ENCODE measurements at places on chromosomes 12 and 14.

DNA sequence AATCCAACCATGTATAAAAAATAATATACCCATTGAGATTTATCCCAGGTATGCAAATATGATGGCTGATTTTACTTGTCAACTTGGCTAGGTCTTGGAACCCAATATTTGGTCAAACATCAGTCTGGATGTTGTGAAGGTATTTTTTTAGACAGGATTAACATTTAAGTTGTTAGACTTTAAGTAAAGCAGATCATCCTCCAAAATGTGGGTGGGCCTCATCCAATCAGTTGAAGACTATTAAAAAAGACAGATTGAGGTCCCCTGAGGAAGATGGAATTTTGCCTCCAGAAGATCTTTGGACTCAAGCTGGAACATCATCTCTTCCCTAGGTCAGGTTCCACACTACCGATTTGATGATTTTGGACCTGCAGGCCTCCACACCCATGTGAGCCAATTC is 271.2 kb downstream of the TMEM121 start:
- DNase-seq = no peak

DNA sequence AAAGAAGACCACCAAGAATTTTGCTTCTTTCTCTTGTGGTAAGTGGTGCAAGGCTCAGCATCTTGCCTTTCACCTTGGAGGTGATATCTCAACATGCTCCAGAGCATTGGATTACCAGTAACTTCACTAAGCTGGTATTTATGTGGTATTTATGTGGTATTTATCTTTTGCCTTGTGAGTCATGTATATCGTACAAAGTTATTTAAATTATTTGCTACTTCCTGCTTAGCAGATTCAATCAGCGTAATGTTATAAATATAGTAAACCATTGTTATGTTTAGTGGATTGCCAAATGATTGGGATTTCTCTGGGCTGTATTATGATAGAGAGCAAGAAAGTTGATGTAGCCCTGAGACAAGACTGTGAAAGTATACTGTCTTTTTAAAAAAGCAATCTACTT is 366.4 kb downstream of the IPO8 start:
- no peak for DNase-seq

DNA sequence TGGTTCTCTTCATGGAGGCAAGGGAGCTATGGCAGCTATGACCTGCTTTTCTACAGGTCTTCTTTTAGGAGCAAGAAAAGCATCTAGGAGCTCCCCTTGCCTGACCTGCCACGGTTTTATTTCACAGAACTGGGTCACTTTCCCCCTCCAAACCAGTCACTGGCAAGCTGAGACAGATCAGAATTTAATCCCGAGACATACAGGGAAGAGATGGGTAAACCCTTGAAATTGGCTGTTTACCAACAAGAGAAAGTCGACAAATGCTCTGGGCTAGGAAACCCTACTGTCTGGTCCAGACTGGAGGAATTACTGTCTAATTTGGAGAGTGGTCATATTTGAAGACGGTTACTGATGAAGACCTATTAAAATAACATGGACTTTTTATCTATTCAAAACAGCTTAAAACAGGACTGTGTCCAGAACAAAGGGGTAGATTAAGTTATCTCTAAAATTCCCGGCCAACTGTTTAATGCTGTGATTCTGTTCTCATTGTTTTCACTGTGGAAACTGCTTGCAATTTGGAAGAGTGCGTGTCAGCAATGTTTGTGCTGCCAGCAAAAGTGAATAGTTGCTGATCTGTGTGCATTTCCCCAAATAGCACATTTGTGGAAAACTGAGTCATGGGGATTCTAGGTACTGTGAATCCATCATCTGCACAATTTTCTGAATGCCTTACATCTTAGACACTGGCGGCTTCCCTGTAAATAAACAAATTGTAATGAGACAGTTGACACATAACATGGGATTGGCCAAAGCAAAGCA is 73.4 kb upstream of the EEA1 start:
- no peak for DNase-seq

DNA sequence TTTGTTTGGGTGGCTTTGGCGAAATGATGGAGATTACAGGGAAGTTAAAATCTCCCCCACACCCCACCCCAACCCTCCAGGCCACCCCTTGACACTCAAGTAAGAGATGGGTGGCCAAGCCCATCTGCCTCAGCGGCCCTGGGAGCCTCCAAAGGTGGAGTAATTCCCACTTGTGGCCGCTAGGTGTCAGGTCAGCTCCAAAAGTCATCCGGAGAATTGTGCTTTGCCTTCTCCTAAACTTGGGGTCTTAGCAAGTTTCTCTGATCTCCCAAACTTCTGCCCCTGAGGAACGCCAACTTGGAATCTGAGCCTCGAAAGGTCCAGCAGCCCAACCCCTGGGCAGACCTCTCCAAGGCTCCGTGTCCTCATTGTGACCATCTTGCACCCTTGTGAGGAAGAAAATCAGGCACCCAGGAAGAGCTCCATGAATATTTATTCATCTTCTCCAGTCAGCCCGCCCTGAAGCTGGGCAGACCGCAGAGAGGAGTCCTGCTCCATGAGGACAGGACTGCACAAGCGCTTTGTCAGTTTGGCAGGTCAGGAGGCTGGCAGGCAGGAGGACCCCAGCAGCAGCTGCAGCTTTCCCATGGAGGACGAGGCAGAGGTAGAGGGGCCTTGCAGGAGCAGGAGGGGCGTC is 46.7 kb downstream of the LRRC74A start:
- peak; percentile 48 for DNase-seq

DNA sequence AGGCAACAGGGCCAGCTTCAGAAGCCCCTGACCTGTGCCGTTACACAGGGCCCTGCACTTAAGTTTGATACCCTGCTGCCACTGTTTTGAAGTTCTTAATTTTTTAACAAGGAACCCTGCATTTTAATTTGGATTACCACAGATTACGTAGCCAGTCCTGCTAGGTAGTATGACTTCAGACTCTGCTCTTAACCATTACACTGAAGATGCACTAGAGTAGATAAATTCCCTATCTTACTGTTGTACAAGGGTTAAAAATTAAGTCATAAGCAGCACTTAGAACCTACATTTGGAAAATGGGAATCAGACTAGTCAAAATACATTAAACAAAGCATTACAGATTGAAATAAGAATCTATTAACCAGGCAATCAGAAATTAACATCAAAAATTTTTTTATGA is 2.3 kb downstream of the GNPNAT1 start:
- DNase-seq = no peak

DNA sequence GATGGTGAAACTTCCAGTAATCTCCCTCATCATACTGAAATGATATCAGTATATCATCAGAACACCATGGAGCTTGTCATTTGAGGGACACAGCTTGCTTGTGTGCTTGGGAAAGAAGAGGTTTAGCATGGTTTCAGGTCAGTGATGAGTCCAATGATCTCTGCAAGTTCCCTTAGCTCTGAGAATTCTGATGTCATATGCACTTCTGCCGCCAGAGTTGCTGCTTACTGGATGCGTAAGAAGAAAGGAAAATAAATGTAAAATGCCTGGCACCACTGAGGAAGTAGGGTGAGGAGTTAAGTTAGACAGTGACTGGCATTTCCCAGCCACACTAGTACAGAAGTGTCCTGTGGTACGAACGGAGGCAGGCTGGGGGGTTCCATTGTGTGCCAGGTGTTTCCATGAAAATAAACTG is 22.6 kb downstream of the PRKCH start:
- peak; percentile 95 for DNase-seq

DNA sequence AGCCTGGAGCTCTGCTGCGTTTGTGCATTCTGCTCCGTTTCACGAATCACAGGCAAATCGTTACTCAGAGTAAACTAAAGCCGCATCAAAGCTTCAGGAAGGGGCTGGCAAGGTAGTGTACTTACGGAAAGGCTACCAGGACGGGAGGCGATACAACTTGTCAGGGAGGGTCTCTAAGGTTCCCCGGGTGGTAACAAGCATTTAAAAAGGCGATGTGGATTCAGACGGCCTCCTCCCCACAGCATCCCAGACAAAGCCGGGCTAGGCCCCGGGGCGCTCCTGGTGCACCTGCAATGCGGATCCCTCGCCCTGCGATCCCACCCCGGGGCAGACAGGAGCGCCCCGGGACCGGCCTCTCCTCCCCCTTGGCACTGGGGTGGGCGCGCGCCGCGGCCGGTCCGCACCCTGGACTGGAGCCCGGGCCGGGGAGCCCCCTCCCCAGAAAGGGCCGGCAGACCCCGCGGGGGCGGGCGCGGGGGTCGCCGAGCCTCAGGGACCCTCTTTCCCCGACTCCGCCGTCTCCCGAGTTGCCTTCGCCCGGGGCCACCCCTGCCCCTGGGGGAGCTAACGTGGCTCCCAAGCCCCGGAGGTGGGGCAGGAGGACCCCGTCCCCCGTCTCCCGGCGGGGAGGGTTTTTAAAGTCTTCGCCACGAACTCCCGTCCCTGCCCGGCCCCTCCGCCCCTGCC is 718 bp downstream of the CCDC92 start:
- peak; percentile 7 for DNase-seq

DNA sequence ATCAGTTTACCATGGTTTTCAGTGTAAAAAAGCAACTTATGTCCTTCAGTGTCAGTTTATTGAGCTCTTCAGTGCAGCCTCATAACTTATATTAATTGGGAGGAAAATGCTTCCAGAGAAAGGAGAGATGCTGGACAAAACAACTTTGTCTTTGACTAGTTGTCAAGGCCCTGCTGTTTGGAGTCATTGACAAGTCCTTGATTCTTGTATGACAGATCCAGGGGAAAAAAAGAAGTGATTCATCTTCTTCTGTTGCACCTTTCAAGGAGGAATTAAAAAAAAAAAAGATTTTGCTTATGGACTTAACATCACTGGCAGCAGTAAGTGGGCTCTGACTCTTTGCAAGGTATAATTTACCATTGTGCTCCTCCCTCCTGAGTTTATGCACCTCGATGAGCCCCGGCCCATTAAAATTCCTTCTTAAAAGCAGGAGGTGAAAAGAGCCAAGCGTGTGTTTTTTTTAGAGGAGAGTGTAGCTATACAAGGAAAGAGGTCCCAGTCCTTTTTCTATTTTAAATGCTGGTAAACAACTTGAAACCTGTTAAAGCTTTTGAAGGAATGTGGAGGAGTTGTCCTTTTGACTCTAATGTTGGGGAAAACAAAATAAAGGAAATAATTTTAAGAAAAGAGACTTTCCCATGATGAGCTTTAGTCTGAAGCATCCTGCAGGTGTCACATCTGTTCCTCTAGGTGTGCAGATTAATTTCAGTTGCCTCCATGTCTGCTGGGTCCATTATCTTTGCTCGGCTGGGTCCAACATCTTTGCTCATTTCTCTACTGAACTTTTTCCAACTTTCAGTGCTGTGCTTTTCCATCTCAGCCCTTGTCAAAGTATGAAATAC is 431.6 kb downstream of the RAD51B start:
- DNase-seq = no peak

DNA sequence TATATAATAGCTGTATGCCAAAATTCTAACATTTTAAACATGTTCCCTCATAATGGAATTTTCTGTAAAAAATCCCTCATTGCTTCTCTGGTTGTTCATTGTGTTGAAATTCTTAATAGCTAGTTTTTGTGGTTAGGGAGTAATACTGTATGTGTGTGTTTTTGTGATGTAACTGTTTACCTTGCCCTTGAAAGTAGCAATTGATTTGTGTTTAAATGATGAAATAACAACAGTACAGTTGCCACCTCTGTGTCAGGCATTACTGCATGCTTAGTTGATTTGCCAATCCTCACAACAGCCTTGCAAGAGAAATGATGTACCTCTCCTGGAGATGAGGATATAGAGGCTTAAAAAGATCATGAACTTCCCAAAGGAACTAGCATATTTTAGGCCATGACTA is 94.9 kb downstream of the DAAM1 start:
- DNase-seq = peak; percentile 36

DNA sequence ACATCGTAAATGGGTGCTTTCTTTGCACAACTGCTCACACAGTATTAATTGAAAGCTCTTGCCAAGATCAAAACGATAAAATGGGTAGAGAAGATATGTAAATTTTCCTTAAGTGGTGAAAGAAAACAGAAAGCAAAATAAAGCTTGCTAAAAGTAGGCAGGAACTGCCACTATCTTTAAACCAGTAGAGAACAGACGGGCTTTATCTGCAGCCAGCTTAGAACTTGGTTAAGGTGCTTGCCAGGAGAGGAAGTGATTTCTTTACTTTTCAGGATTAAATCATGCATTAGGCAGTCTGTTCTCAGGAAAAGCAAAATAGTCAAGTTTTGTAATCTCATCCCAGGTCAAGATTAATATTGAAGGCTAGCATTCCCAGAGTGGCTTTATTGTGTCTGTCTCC is 56.9 kb upstream of the CCDC175 start:
- DNase-seq = no peak

DNA sequence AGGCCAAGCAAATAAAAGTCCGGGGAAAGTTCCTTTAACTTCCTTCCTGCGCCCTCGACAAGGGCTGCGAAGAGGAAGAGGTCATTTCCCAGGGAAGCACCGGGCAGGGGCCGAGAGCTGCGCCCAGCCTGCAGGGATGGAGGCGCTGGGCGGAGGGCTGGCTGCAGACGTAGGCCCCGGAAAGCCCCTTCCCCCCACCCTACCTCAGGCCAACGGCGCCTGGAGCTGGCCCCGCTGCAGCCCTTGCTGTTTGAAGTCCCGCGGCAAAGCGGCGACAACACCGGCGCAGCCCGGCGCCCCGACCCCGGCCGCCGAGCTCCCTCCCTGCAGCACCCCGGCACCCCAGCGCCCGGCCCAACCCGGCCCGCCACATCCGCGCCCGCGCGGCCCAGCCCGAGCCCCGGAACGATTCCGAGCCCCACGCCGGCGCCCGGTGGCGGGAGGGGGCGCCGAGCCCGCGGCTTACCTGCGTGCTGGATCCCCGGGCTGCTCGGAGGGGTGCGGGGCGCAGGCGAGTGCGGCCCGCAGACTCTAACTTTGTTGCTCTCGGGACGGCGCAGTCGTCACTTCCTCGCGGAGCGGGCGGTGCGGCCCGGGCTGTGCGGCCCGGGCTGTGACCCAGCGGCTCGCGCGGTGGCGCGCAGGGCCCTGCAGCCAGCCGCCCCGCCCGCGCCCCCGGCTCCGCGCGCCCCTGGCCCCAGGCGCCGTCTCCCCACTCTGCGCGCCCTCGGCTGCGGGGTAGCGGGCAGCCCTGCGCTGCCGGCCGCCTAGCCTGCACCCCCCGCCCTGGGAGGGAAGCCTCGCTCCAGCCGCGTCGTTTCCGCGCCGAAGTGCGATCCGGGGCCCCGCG is 64.8 kb upstream of the PTGR2 start:
- peak; percentile 58 for DNase-seq

GRCh38 chr12:78799649-78800048 is 64.9 kb upstream of the SYT1 start:
- no peak for DNase-seq
